ENCODE measurements at places on chromosomes 11 and 22.

GRCh38 chr11:1232021-1232882 lies 9.4 kb downstream of the MUC5B start:
- no peak for DNase-seq

- DNase-seq = no peak
Measured at GRCh38 chr11:68550485-68550817, 89.9 kb downstream of the PPP6R3 start.

- no peak for DNase-seq
Measured at GRCh38 chr11:127612607-127613006, 612.0 kb upstream of the KIRREL3 start.

DNA sequence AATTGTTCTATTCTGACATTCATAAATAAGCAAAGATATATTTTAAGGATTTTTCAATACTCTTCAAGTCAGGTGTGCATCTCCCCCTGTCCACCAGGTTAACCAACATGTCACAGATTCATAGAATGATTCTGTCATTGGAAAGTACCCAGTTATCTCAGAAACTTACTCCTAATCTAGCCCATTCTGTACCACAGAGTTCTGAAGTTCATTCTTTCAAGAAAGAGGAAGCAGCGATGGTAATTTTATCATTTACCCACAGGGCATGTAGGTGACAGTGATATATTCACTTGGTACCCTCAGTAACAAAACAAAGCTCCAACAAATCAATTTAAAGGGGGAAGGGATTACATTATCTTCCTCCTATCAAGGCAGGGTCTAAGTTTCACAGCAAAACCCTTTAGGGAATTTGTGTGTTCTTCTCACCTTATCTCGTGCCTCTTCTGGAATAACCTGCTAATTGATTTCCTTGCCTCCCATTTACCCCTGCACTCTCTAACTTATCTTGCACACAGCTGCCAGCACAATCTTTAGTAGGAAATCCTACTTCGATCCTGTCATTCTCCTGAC lies 19.0 kb upstream of the MPPED2 start:
- DNase-seq = no peak

DNA sequence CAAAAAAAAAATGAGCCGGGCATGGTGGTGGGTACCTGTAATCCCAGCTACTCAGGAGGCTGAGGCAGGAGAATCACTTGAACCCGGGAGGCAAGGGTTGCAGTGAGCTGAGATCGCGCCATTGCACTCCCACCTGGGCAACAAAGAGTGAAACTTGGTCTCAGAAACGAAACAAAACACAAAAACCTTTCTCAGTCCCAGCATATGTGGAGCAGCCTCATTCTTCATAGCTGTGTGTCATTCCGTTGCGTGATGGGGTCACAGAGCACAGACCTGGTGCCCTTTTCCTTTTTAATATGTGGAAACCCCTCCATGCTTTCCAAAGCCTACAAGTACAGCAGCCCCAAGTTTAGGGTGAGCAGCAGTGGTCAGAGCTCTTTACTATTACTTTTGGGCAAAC lies 13.7 kb downstream of the PEX26 start:
- no peak for DNase-seq

DNA sequence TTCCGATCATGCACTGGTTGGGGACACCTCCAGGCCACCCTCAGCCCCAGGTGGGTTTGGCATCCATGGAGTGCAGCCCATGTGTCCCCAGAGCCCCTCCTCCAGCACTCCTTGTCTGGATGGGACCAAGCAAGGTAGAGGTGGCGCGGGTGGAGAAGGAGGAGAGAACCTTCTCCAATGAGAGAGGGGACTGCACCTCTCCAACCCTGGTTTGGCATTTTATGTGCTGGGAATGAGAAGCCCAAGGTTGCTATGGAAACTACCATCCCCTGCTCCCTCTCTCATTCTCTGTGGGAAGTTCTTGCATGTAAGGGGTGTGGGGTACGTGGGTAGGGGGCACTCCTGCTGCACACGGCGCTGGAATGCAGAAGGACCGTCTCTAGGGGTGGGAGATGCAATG lies 21.8 kb upstream of the RASD2 start:
- no peak for DNase-seq

DNA sequence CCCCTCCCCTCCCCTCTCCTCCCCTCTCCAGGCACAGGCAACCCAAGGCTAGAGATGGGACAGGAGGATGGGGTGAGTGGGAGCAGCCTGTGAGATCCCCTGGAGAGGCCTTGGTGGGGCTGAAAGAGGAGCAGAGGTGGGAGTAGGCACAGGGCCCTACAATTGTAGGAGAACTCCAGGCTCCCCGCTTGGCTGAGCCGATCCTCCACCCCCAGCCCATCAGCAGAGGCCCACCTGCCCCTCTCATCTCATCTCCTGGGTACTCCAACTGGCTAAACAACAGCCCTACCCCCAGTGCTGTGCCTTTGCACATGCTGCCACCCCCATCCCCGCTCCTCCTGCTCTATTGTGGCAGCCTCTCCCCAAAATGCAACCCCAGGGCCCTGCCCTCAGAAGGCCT lies 52.0 kb upstream of the A4GALT start:
- no peak for DNase-seq

GRCh38 chr22:38756711-38757463 lies 1.1 kb upstream of the SUN2 start:
- no peak for DNase-seq

DNA sequence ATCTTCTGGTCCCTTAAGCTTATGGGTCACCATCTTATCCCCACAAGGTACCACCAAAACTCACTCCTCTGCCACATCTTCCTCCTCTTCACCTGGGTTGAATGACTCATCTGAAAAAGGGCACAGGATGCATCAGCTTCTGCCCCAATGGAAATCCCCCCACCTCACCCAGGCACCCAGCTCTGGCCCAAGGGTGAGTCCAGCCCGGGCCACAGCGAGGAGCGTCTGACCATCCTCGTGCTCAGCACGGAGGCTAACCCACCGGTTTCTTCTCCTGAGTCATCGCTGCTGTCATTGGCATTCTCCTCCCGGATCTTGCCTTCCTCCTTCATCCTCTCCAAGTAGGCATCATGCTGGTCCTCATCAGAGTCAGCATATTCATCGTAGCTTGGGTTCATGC lies 5.3 kb upstream of the TNKS1BP1 start:
- DNase-seq = no peak
